GM12878 (cell line): ENCODE measurements at places on chromosomes 2 and 18. TPM values are rescaled to one million over a fixed set of nuclear protein-coding genes. Genes with fewer than 3 reads are reported as not detected.

Gene DHRS9
- 0.30 TPM in 1 of 2 replicates, not detected in the other for polyA plus RNA-seq

Gene RELCH
- 10.4 and 11.6 TPM in 2 replicates for polyA plus RNA-seq

Gene ABCB11
- polyA plus RNA-seq = not detected in 2 replicates

Gene NTSR2
- polyA plus RNA-seq = not detected in 2 replicates

Gene LIMS4
- 0.11 and 0.36 TPM in 2 replicates for polyA plus RNA-seq

Gene LGALSL
- 4.2 and 6.3 TPM in 2 replicates for polyA plus RNA-seq

Gene TRIM43
- polyA plus RNA-seq = not detected in 2 replicates

Gene KCNG3
- polyA plus RNA-seq = not detected in 2 replicates

Gene KCNS3
- polyA plus RNA-seq = not detected in 2 replicates

Gene TMEM185B
- 14.5 and 17.5 TPM in 2 replicates for polyA plus RNA-seq

Gene ADGRF3
- 1.4 and 1.7 TPM in 2 replicates for polyA plus RNA-seq

Gene UGT1A10
- polyA plus RNA-seq = not detected in 2 replicates

Gene TGFA
- polyA plus RNA-seq = not detected in 2 replicates

Gene ST8SIA5
- polyA plus RNA-seq = 0.10 and 0.32 TPM in 2 replicates

Gene AGBL5
- polyA plus RNA-seq = 25.0 and 26.0 TPM in 2 replicates

Gene SERPINB10
- 12.0 and 13.0 TPM in 2 replicates for polyA plus RNA-seq

Gene CCT7
- polyA plus RNA-seq = 455 and 505 TPM in 2 replicates

Gene SERPINB7
- not detected in 2 replicates for polyA plus RNA-seq

Gene RNF149
- polyA plus RNA-seq = 17.9 and 19.9 TPM in 2 replicates

Gene CIB4
- not detected in 2 replicates for polyA plus RNA-seq

Gene C1QL2
- polyA plus RNA-seq = not detected in 2 replicates

Gene SLC16A14
- 3.9 and 4.4 TPM in 2 replicates for polyA plus RNA-seq

Gene TP53I3
- polyA plus RNA-seq = 50.9 and 57.4 TPM in 2 replicates

Gene KCNE4
- polyA plus RNA-seq = not detected in 2 replicates

Gene SLC20A1
- polyA plus RNA-seq = 46.9 and 48.1 TPM in 2 replicates

Gene HRH4
- not detected in 2 replicates for polyA plus RNA-seq

Gene SRD5A2
- polyA plus RNA-seq = not detected in 2 replicates

Gene GPR155
- polyA plus RNA-seq = 0.44 and 0.53 TPM in 2 replicates

Gene MATN3
- not detected in 2 replicates for polyA plus RNA-seq

Gene IL36G
- not detected in 2 replicates for polyA plus RNA-seq

Gene CLEC4F
- not detected in 2 replicates for polyA plus RNA-seq

Gene MTX2
- 78.1 and 81.6 TPM in 2 replicates for polyA plus RNA-seq

Gene DTYMK
- polyA plus RNA-seq = 220 and 224 TPM in 2 replicates

Gene SCRN3
- 14.2 and 16.0 TPM in 2 replicates for polyA plus RNA-seq

Gene CHMP1B
- 23.7 and 24.0 TPM in 2 replicates for polyA plus RNA-seq
